Thyroid gland (tissue), 4 donors: ENCODE measurements at places on chromosomes 7 and 10. TPM values are rescaled to one million over a fixed set of nuclear protein-coding genes. Genes with fewer than 3 reads are reported as not detected.

PPP3CB gene
- 36.4 TPM for total RNA-seq

ENKUR gene
- 0.33 TPM for total RNA-seq

DNA sequence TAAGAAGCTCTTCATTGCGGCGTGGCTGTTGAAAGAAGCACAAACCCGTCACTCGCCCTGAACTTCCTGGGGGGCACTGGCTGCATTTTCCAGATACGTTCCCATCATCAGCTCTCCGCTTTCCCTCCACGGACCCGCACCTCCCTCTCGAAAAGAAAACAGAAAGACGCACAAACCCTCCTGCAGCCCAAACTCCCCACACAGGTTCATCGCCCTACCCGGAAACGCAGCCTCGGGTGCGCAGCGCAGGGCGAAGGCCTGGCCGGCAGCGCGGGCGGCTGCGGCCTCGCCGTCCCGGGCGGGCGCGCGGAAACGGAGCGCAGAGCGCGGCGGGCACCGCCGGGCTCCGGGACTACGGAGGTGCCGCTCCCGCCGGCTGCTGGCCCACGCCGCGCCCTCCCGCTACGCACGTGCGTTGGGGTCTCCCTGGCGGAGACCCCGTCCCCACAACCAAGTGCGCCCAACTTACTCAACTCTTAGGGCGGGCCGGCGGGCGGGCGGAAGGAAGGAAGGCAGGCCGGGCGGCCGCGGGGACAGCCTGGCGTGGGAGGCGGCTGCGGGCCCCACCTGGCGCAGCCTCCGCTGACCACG, 822 bp downstream of the ZNF800 start:
- H3K4me1 ChIP-seq: peaks cover 6% of the 10 kb centered on the region
- peak; percentile 16 for DNase-seq
- H3K36me3 ChIP-seq: no peaks in the 10 kb centered on the region
- H3K4me3 ChIP-seq: peak overlapping the region; percentile 93

GRCh38 chr7:92133133-92133736, 1.0 kb downstream of the CYP51A1 start:
- DNase-seq: no peak
- H3K27ac ChIP-seq: peak overlapping the region; percentile 97
- H3K4me3 ChIP-seq: peak overlapping the region; percentile 57
- H3K4me1 ChIP-seq: peaks cover 7% of the 10 kb centered on the region
- H3K27me3 ChIP-seq: no peaks in the 10 kb centered on the region

- H3K27me3 ChIP-seq: no peaks in the 10 kb centered on the region
- H3K4me3 ChIP-seq: no peak overlapping the region
- no peak overlapping the region for H3K27ac ChIP-seq
- no peaks in the 10 kb centered on the region for H3K36me3 ChIP-seq
These were observed 40.2 kb upstream of the ATP6V0A4 start for GRCh38 chr7:138838166-138838565.

SLC18A3 gene
- not detected for total RNA-seq

- H3K36me3 ChIP-seq: no peaks in the 10 kb centered on the region
- no peak overlapping the region for H3K4me3 ChIP-seq
- no peak for DNase-seq
- H3K27me3 ChIP-seq: no peaks in the 10 kb centered on the region
- no peak overlapping the region for H3K27ac ChIP-seq
These were observed 44.0 kb downstream of the PWWP2B start for GRCh38 chr10:132440791-132441565.

- no peak overlapping the region for H3K4me3 ChIP-seq
- H3K27ac ChIP-seq: no peak overlapping the region
- no peak for DNase-seq
- H3K36me3 ChIP-seq: no peaks in the 10 kb centered on the region
These were observed 85.2 kb downstream of the ADARB2 start for GRCh38 chr10:1652151-1652550.

GRCh38 chr7:25263337-25263736, 35.1 kb upstream of the NPVF start:
- DNase-seq: no peak
- no peaks in the 10 kb centered on the region for H3K4me1 ChIP-seq
- no peak overlapping the region for H3K4me3 ChIP-seq
- H3K27me3 ChIP-seq: no peaks in the 10 kb centered on the region
- H3K27ac ChIP-seq: no peak overlapping the region
- H3K36me3 ChIP-seq: no peaks in the 10 kb centered on the region

DNA sequence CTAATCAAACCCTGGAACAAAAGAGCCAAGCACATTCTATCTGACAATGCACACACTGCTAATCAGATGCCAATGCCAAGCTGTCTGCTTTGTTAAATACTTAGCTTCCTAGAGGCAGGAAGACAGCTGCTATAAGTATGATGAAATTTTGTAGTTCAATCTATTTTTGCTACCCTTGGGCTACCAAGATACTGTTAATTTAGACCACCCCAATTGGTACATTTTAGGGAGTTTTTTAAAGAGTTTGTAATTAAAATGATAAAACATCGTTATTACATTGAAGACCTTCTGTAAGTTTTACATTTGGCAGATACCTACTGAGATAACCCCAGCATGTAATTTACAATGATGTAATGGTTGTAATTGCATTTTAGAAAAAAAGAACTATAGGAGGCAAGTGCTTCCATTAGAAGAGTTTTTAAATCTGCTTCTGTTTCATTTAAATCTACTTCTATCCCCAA, 268.5 kb downstream of the ADK start:
- H3K36me3 ChIP-seq: no peaks in the 10 kb centered on the region
- peaks cover 13% of the 10 kb centered on the region for H3K4me1 ChIP-seq
- DNase-seq: no peak
- H3K27me3 ChIP-seq: no peaks in the 10 kb centered on the region
- no peak overlapping the region for H3K27ac ChIP-seq

- H3K27me3 ChIP-seq: no peaks in the 10 kb centered on the region
- no peaks in the 10 kb centered on the region for H3K36me3 ChIP-seq
- peak; percentile 15 for DNase-seq
- H3K4me1 ChIP-seq: no peaks in the 10 kb centered on the region
- H3K4me3 ChIP-seq: no peak overlapping the region
These were observed 350.6 kb downstream of the TFEC start for GRCh38 chr7:115679976-115680375.

DNA sequence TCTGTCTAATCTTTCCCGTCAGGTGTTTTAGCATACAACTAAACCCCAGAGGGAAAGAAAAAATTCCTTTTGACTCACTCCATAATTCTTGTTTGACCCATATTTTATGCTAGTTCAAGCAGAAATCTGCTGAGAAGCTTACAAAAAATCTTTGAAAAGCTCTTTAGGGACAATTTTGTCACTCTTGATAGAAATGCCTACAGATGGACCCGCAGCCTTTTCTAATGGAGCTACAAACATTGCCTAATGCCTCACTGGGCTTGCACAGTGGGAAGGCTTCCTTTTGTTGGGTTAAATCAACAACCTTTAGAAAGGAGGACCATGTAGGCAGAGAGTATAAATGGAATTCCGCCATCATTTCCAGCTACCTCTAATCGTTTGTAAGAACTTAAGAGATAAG, 344.5 kb downstream of the PCLO start:
- no peaks in the 10 kb centered on the region for H3K4me1 ChIP-seq
- no peak for DNase-seq
- H3K4me3 ChIP-seq: no peak overlapping the region
- no peaks in the 10 kb centered on the region for H3K36me3 ChIP-seq

C10orf105 gene
- total RNA-seq: not detected

DNA sequence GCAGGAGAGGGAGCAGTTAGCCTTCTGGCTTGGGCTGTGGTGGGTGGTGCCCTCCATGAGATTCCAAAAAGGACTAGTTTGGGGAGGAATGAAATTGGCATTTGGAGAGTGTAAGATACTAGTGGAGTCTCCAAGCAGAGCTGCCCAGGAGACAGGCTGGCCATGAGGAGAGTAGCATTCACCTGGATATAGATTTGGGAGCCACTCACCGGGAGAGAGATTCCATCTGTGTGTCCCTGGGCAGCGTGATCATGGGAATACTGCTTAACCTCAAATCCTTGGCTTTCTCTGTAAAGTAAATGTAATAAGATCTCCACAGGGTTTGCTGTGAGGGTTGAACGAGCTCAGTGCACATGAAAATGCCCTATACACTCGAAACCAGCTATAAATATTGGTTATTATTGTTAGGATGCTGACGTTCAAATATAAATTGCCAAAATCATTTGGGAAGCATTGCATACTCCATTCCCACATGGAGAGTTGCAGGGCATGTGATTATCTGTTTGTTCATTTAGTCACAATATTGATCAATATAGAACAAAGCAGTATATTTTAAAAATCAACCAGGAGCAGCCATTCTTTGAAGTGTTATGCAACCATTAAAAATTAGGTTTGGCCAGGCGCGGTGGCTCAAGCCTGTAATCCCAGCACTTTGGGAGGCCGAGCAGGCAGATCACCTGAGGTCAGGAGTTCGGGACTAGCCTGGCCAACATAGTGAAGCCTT, 143.7 kb downstream of the CUX1 start:
- no peak overlapping the region for H3K27ac ChIP-seq
- no peak overlapping the region for H3K4me3 ChIP-seq
- H3K4me1 ChIP-seq: no peaks in the 10 kb centered on the region
- H3K36me3 ChIP-seq: no peaks in the 10 kb centered on the region
- no peaks in the 10 kb centered on the region for H3K27me3 ChIP-seq

CDK1 gene
- total RNA-seq: 3.1 TPM

DNA sequence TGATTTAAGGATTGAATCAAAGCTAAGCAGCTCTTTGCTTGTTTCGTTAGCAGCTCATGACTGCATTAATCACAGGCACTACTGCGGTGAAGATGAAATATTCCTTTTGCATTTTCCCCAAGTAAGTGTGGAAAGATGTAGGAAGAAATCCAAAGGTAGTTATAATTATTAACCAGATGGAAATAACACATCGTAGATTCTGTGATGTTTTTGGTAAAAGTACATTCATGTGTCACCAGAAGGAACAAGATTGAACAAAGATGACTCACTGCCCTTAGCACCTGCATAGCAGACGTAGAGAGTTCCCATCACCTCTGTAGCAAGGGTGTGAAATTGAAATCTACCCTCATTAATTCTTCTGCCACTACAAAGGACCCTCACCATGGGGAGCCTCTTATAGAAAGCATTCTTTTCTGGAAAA, 37.1 kb downstream of the SMURF1 start:
- no peaks in the 10 kb centered on the region for H3K27me3 ChIP-seq
- H3K27ac ChIP-seq: no peak overlapping the region
- DNase-seq: no peak

GRCh38 chr10:32104181-32104580, 48.0 kb upstream of the KIF5B start:
- no peak for DNase-seq
- no peak overlapping the region for H3K4me3 ChIP-seq
- H3K36me3 ChIP-seq: no peaks in the 10 kb centered on the region
- H3K27me3 ChIP-seq: no peaks in the 10 kb centered on the region

DNA sequence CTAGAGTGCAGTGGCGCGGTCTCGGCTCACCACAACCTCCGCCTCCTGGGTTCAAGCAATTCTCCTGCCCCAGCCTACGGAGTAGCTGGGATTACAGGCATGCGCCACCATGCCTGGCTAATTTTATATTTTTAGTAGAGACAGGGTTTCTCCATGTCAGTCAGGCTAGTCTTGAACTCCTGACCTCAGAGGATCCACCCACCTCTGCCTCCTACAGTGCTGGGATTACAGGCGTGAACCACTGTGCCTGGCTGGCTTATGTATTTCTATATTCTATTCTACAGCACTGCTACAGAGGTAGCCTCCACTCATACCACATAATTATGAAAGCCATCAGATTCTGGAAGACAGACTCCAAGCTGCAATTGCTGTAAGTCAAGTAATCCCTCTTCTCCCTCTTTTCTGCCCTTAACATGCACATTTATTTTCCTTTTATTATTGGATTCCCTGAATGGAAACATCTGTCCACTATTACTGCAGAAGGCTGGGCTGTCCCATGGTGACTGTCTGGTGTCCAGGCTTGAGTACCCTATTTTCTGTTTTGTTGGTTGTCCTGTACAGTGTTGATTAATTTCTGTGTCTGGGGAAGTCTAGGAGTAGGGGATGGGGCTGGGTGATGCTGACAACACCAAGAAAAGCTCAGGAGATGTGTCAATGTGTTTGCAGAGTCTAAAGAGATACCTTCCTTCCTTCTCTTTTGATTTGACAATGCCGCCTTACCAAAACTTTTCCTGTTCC, 5.8 kb upstream of the ZNF487 start:
- H3K4me3 ChIP-seq: no peak overlapping the region
- H3K27me3 ChIP-seq: no peaks in the 10 kb centered on the region
- H3K4me1 ChIP-seq: peaks cover 4% of the 10 kb centered on the region
- H3K36me3 ChIP-seq: no peaks in the 10 kb centered on the region
- DNase-seq: no peak

TRIM56 gene
- total RNA-seq: 34.9 TPM

GRCh38 chr7:45073031-45073785, 15.6 kb downstream of the NACAD start:
- H3K4me3 ChIP-seq: no peak overlapping the region
- H3K27me3 ChIP-seq: no peaks in the 10 kb centered on the region
- DNase-seq: no peak

GRCh38 chr7:94294471-94295131, 100.1 kb upstream of the COL1A2 start:
- H3K27ac ChIP-seq: no peak overlapping the region
- no peaks in the 10 kb centered on the region for H3K4me1 ChIP-seq
- DNase-seq: no peak
- no peaks in the 10 kb centered on the region for H3K36me3 ChIP-seq
- no peaks in the 10 kb centered on the region for H3K27me3 ChIP-seq

DNA sequence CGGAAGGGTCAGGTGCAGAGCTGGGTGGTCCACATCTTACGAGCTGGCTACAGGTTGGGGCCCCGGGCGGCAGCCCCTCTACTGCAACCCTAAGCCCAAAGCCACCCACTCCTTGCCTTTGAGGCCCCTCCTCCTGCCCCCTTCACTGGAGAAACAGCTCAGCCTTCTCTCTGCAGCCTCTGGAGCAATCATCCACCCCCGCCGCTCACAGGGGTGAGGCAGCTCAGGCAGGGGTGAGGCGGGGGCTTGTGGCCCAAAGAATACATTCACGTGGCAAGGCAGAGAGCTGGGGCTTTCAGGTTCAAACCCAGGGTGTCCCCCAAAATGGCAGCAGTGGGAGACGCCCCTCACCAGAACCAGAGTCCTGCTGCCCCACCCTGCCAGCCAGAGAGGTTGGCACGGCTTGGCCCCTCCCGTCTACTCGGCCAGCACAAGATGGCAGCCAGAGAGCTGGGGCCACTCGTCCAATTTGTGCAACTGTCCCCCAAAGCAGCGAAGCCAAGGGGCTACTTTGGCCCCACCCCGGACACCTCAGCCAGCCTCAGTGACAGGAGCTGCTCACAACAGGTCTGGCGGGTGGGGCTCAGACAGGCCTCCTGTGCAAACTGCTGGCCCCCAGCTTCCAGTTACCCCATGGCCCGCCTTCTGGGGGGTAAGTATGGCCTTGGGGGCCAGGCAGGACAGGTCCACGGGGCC, 7.2 kb downstream of the GNB2 start:
- peaks cover 73% of the 10 kb centered on the region for H3K36me3 ChIP-seq
- H3K4me1 ChIP-seq: peaks cover 4% of the 10 kb centered on the region
- H3K27ac ChIP-seq: peak overlapping the region; percentile 30
- H3K27me3 ChIP-seq: no peaks in the 10 kb centered on the region
- H3K4me3 ChIP-seq: no peak overlapping the region
- DNase-seq: no peak
